ENCODE measurements at places on chromosomes 13 and 19. TPM values are rescaled to one million over a fixed set of nuclear protein-coding genes. Genes with fewer than 3 reads are reported as not detected.

Gene SYT3
- not detected for total RNA-seq

Gene SHISA2
- 0.69 TPM for total RNA-seq

Gene CYP4F12
- 7.7 TPM for total RNA-seq

Gene TEKTIP1
- total RNA-seq, result not detected

Gene FFAR1
- total RNA-seq, result not detected

Gene GSX1
- not detected for total RNA-seq

Gene VAV1
- total RNA-seq, result 2.3 TPM

Gene NOVA2
- total RNA-seq, result 0.67 TPM

Gene ASF1B
- not detected for total RNA-seq

- no peaks in the 10 kb centered on the region for H3K36me3 ChIP-seq
- H3K4me1 ChIP-seq, result no peaks in the 10 kb centered on the region
- ATAC-seq, result no peak
- no peaks in the 10 kb centered on the region for H3K27me3 ChIP-seq
- H3K4me3 ChIP-seq, result no peak overlapping the region
Observed at GRCh38 chr13:33904431-33904830, 86.5 kb downstream of the RFC3 start.

DNA sequence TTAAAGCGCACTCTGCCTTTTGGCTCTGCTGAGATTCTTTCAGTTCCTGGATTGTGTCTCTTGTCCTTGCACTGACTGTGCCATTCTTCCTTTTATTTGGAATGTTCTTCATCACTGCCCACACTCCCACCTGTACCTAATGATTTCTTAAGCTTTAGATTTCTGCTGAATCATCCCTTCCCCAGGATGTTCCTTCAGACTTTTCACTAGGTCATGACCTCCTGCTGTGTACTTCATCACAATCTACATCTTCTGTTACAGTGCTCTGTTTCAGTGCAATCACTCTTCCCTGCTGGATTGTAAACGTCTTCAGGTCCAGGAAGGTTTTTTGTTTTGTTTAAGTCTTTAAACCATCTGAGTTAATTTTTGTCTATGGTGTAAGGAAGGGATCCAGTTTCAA, 281.0 kb downstream of the ATP8A2 start:
- H3K4me3 ChIP-seq, result no peak overlapping the region
- no peak overlapping the region for H3K27ac ChIP-seq
- no peak for ATAC-seq
- no peaks in the 10 kb centered on the region for H3K4me1 ChIP-seq
- no peaks in the 10 kb centered on the region for H3K36me3 ChIP-seq
- H3K27me3 ChIP-seq, result no peaks in the 10 kb centered on the region

DNA sequence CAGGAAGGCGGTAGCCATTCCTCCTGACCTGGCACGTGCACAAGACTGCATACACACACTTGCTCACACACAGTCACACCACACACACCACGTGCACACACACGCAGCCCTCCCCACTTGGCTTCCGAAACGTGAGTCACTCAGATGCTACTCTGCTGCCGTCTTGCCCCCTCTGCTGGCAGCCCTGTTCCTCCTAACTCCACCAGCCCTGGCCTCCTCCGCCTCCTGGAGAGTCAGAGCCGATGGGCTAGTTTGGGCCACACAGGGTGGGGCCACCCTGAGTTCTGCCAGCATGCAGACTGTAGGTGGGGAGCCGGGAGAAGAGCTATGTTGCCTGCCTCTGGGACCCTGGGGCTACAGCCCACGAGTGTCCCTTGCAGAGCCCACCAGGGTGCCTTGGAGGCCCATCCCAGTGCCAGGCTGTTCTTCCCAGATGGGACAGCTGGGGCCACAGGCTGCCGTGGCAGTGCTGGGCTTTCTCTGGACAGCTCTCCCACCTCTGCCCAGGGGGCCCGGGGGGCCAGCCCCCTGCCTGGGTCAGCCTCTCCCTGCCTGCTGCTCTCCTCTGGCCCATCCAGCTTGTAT, 12.1 kb downstream of the PIN1 start:
- H3K4me3 ChIP-seq, result no peak overlapping the region
- no peak overlapping the region for H3K27ac ChIP-seq
- ATAC-seq, result peak; percentile 81
- H3K4me1 ChIP-seq, result no peaks in the 10 kb centered on the region
- no peaks in the 10 kb centered on the region for H3K27me3 ChIP-seq

DNA sequence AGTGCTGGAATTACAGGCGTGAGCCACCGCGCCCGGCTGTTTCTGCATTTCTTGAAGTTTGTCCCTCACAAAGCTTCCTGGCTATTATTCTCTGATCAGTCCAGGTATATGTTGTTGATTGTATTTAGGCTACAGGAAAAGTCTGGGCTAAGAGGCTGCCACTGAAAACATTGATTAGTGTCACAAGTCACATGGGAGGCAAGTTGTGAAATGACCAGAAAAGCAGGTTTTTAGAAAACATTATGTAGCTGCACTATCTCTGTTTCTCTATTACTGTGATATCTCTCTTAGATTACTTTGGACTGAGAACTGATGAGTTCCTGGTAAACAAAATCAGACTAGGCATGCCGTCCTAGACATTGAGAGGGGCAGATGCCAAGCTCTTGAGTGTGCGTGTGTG, 16.0 kb upstream of the ZDHHC20 start:
- ATAC-seq, result no peak
- no peaks in the 10 kb centered on the region for H3K27me3 ChIP-seq
- H3K4me1 ChIP-seq, result no peaks in the 10 kb centered on the region
- no peak overlapping the region for H3K27ac ChIP-seq

DNA sequence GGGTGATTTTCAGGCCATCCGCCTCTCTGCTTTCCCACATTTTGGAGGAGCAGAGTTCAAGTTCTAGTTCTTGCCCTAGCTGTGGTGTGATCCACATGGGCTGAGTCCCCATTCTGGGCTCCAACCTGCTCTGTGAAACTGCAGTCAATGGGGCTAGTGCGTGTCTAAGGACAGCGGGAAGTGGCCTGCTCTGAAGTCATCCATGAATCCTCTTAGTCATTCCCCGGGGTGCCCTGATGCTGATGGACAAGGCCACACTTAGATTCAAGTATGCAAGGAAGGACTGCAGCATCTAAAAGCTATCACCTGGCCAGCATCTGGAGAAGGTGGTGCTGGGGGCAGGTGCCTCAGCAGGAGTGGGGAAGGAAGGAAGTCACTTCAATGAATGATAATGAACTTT, 94.6 kb downstream of the TSHZ3 start:
- no peak overlapping the region for H3K27ac ChIP-seq
- H3K27me3 ChIP-seq, result no peaks in the 10 kb centered on the region
- no peak for ATAC-seq
- no peaks in the 10 kb centered on the region for H3K4me1 ChIP-seq

- H3K4me1 ChIP-seq, result no peaks in the 10 kb centered on the region
- no peaks in the 10 kb centered on the region for H3K36me3 ChIP-seq
- no peak overlapping the region for H3K4me3 ChIP-seq
- no peak overlapping the region for H3K27ac ChIP-seq
- H3K27me3 ChIP-seq, result peaks cover 6% of the 10 kb centered on the region
- ATAC-seq, result no peak
Observed at GRCh38 chr19:31389874-31390273, 40.6 kb upstream of the TSHZ3 start.

- ATAC-seq, result no peak
- H3K27me3 ChIP-seq, result no peaks in the 10 kb centered on the region
- H3K4me3 ChIP-seq, result no peak overlapping the region
- no peak overlapping the region for H3K27ac ChIP-seq
- no peaks in the 10 kb centered on the region for H3K4me1 ChIP-seq
Observed at GRCh38 chr13:101053301-101054093, 362.8 kb downstream of the NALCN start.

- H3K4me1 ChIP-seq, result no peaks in the 10 kb centered on the region
- H3K27me3 ChIP-seq, result no peaks in the 10 kb centered on the region
- ATAC-seq, result no peak
- peaks cover 12% of the 10 kb centered on the region for H3K36me3 ChIP-seq
- H3K27ac ChIP-seq, result peak overlapping the region; percentile 95
Observed at GRCh38 chr19:10719466-10719961, 1.6 kb downstream of the DNM2 start.

GRCh38 chr13:101552786-101553185, 100.3 kb downstream of the ITGBL1 start:
- H3K4me3 ChIP-seq, result no peak overlapping the region
- ATAC-seq, result no peak
- H3K36me3 ChIP-seq, result no peaks in the 10 kb centered on the region
- H3K27me3 ChIP-seq, result no peaks in the 10 kb centered on the region
- no peaks in the 10 kb centered on the region for H3K4me1 ChIP-seq

GRCh38 chr13:75766636-75767035, 130.5 kb downstream of the LMO7 start:
- H3K4me3 ChIP-seq, result no peak overlapping the region
- H3K36me3 ChIP-seq, result no peaks in the 10 kb centered on the region
- H3K27me3 ChIP-seq, result no peaks in the 10 kb centered on the region

DNA sequence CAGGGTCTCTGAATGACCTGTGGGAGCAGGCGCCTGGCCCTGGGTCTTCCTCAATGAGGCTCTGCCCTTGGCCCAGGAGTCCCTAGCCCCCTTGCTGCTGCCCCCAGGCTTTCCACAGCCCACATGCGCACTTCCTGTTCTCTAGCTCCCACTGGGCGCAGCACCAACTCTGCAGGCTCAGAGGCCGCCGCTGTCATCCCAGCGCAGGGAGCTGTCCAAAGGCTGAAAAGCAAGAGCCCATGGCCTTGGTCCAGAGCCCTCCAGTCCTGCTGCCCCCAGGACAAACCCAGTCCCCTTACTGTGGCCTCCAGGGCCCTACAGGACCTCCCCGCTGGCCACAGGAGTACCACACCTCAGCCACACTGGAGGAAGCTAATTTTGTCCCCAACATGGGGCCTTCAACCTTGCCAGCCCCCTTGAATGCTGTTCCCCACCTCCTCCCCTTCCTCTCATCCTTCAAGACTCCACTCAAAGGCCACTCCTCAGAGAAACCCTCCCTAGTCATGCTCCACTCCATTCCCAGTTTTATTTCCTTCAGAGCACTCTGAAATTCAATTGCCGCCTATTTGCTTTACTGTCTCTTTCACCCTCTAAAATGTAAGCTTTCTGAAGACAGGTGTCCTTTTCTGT, 8.0 kb upstream of the POU2F2 start:
- ATAC-seq, result no peak
- no peak overlapping the region for H3K27ac ChIP-seq
- no peaks in the 10 kb centered on the region for H3K4me1 ChIP-seq
- H3K36me3 ChIP-seq, result no peaks in the 10 kb centered on the region
- peaks cover 83% of the 10 kb centered on the region for H3K27me3 ChIP-seq

- no peaks in the 10 kb centered on the region for H3K4me1 ChIP-seq
- H3K27ac ChIP-seq, result no peak overlapping the region
- no peak for ATAC-seq
- H3K4me3 ChIP-seq, result no peak overlapping the region
Observed at GRCh38 chr13:109204252-109204651, 574.8 kb downstream of the MYO16 start.

DNA sequence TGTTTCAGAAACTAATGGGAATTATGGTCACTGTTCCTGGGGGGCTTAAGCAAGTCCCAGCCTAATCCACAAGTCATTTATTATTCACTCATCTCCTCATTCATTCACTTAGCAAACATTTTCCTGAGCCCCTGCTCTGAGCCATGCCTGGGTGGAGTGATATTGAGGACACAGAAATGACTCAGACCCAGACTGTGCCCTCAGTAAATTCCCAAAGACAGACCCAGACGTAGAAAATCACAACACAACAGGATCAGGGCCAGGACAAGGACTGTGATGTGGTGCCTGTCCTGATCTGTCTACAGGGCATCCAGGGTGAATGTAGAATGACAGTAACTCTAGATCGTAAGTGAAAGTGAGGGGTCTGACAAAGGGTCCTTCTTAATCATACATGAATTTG, 7.0 kb upstream of the SPACA6 start:
- H3K4me3 ChIP-seq, result no peak overlapping the region
- H3K36me3 ChIP-seq, result no peaks in the 10 kb centered on the region
- no peaks in the 10 kb centered on the region for H3K4me1 ChIP-seq
- no peaks in the 10 kb centered on the region for H3K27me3 ChIP-seq
- ATAC-seq, result no peak
- peak overlapping the region; percentile 99 for H3K27ac ChIP-seq

DNA sequence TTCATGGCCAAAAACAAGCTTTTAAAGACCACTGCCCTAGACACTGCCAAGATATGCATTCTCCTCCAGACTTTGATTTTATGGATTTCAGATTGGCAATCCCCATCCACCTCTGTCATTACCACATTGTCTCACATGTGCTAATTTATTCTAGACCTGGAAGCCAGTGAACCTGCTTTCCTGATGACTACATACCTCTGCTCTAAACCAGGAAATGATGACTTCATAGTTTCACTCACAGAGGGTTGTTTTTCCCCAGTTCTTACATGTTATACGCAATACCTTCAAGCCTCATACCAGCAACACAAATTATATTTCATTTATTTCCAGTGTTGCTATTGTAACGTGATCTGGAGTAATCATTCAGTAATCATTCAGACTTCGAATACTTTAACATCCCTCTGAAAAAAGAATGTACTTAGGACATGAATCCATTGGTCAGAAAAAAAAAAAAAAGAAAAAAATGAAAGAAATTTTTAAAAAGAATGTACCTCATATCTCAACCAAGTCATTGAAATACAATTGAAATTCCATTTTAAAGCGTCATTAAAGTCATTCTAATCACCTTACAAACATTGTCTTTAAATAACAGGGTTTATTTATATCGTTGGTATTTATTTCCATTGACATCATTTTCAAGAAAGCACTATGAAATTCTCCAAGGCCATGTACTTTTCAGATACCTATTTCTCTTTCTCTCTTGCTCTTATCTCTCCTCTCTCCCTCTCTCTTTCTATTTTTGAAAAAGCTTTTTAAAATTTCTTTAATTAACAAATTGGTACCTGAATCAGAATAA, 33.4 kb upstream of the KLF5 start:
- peaks cover 4% of the 10 kb centered on the region for H3K36me3 ChIP-seq
- H3K4me3 ChIP-seq, result no peak overlapping the region
- H3K27me3 ChIP-seq, result no peaks in the 10 kb centered on the region
- no peak overlapping the region for H3K27ac ChIP-seq
- no peak for ATAC-seq
- H3K4me1 ChIP-seq, result no peaks in the 10 kb centered on the region

DNA sequence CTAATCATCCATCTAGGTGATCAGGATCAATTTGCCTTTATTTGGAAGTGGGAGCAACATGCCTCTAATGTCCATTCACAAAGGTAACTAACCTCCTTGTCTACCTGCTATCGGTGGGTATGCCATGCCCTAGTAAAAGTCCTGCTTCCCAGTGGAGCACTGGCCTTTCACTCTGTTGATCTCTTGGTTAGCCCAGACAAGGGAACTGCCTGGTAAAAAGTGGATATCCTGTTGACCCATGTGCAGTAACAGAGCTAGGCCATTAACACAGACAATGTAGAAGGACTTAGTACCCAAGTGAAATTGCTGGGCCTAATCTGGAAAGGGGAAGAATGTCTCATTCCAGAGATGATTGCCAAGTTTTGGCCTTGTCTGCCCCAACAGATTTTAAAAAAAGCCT, 171.5 kb upstream of the CSNK1A1L start:
- H3K4me3 ChIP-seq, result no peak overlapping the region
- no peaks in the 10 kb centered on the region for H3K27me3 ChIP-seq
- H3K4me1 ChIP-seq, result no peaks in the 10 kb centered on the region
- H3K27ac ChIP-seq, result no peak overlapping the region

DNA sequence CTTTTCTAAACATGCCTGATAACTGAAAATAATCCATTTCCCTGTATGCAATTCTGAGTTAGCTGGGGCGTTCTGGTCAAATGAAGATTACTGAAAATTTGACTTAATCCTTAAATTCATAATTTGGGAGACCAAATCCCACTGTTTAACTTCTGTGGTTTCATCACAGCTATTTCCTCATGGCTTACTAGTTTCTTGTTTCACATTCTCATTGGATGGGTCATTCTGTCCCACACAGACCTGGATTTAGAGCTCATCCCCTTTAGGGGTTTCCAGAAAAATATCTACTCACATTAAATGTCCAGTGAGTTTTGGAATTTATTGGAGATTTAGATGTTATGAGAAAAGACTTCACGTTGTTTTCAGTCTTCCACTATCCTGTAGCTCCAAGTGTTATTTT, 709.3 kb upstream of the KLHL1 start:
- ATAC-seq, result no peak
- no peaks in the 10 kb centered on the region for H3K27me3 ChIP-seq
- no peaks in the 10 kb centered on the region for H3K36me3 ChIP-seq

Data from gastroesophageal sphincter (tissue), 4 donors.